ENCODE measurements at places on chromosomes 16 and 17.

DNA sequence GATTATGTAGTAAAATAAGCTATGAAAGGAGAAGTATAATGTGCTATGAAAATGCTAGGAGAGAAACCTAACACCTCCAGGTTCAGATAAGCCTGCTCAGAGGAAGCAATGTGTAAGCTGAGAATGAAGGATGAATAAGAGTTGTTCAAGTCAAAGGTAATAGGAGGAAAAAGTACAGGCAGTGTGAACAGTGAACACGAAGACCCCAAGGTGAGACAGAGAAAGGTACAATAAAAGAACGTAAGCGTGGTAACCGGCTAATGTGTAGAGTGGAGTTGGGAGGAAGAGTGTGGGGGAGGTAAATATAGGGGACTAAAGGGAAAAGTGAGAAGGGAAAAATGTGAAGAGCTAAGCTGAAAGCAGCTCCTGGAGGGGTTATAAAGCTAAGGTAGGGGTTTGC lies 74.2 kb downstream of the TTC19 start:
- DNase-seq, result no peak

- DNase-seq, result no peak
These were observed 2.3 kb downstream of the ARL4D start for GRCh38 chr17:43400943-43401717.

DNA sequence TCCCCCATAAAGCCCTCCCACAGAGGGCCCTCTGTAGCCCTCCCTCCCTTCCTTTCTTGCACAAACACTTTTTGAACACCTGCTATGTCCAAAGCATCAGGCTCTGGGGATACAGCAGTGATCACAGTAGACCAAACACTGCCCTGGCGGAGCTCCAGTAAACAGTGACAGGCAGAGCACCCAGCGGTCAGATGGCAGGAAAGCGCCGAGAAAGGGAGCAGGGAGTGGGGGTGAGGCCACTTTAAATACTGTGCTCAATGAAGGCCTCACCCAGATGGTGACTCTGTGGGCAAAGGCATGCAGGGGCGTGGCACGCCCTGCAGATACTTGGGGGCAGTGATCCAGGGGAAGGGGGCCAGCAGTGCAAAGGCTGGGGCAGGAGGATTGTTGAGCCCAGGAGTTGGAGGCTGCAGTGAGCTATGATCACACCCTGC lies 7.6 kb downstream of the PRR29 start:
- no peak for DNase-seq

DNA sequence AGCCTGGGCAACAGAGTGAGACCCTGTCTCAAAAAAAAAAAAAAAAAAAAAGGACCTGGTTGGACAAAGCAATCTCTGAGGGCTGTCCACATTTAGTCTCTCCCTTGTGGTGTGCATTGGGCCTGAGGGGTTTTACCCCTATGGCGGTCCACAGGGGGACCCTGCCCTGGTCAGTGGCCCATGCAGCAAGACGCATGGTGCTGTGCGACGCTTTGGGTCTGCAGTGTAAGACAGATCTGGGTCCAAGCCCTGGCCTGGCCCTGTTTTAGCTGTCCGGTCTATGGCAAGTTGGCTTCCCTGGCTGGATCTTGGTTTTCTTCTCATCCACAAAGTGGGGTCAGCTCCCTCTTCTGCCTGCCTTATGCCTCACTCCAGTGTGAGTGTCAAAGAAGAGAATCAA lies 123.2 kb upstream of the NLRP1 start:
- DNase-seq, result no peak

GRCh38 chr16:27729516-27730304 lies 179.8 kb downstream of the KATNIP start:
- DNase-seq, result no peak

DNA sequence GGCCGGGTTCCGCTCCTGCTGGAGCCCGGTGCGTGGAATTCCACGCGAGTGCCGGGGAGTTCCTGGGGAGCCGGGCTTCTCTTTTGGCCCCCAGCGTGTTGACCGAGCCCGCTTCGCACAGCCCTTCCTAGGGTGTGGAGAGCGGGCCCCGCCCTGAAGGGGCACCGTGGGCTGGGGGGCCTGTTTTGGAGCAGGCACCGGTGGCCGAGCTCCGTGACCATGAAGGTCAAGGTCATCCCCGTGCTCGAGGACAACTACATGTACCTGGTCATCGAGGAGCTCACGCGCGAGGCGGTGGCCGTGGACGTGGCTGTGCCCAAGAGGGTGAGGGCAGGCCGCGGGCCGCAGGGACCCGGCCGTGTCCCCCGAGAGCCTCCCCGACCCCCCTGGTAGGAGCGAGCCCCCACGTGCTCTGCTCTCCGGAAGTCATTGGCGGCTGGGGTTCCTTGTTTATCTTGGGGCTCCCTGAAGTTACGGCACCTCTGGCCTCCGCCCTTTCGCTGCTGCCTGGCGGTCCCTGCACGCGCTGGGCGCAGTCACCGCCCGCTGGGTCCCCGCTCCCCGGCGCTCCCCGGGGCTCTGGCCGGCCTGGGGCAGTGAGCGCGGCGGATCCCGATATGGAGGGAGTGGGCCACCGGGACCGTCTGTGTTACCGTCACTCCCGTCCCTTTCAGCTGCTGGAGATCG lies 528 bp downstream of the HAGHL start:
- no peak for DNase-seq

DNA sequence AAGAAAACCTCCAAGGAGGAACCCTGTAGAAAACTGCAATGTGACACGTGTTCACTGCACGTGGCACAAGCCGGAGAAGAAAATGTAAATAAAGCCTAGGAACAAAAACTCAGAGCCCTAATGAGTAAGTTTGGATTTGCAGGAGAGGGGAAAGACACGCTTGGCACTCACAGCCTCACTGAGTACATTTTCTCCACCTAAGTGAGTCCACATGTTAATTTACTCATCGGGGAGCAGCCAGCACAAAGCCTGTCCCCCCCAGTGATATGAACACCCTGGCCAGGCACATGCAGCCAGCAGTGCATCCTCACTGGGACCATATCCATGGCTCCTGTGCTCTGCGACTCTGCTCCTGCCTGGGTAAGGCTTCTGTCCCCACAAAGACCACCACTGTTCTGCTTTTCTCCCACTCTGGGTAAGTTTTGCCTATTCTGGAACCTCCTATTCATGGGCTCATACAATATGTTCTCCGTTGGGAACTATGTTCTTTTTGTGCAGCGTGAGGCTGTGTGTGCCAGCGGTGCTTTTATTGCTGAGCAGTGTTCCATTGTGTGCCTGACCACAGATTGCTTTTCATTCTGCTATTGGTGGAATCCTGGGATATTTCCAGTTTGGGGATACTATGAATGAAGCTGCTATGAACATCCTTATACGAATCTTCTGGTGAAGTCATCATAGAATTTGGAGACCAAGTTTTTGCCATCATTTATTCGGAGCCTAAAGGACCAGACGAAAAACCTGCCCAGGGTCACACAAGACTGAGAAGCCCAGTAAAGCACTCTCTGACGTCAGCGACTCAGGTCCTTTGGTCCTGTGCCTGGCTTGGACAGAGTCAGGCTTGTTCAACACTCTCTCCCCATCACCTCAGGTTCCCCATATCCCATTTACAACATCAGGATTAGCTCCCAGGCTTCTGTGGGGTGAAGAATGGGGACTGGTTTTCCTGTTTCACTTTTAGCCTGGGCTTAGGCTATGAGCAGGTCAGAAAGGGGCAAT lies 53.3 kb downstream of the RNF112 start:
- DNase-seq, result no peak

- DNase-seq, result no peak
These were observed 12.4 kb upstream of the MPHOSPH6 start for GRCh38 chr16:82182266-82183003.

- no peak for DNase-seq
These were observed 278 bp downstream of the RAB11FIP3 start for GRCh38 chr16:425740-426114.

GRCh38 chr17:40017422-40018080 lies 2.3 kb downstream of the CSF3 start:
- no peak for DNase-seq

DNA sequence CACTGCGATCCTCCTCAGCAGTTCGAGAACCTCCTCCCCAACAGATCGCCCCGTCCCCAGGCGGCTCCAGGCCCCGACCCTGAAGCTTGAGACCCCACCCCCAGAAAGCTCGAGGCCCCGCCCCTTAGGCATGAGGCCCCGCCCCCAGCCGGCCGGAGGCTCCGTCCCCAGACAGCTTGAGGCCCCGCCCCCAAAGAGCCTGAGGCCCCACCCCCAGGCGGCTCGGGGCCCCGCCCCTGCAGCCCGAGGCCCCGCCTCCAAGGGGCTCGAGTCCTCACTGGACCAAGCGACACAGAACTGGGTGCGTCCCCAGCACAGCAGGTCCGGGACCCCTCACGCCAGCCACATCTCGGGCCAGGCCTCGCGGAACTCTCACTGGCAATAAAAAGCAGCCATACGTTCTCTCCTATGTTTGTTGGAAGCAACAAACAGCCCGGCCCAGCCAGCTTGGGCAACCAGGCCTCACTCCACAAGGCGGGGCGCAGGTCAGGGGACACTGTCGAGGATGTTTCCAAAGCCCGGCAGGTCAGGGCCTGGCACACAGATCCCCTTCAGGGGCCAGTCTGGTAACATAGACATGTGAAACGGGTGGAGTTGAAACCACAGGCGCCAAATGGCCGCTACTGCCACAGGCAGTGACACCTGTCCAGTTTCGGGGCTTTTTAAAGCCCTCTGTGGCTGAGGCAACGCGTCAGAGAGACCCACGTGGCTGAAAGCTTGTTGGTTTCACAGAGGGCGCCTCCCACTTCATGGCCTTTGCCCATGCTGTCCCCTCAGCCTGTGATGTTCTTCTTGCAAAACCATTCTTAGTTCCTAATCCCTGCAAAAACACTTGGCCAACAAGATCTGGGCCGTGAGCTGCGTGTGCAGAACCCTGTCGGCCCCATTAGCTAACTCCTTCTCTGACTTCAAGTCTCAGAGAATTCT lies 224.2 kb downstream of the PARN start:
- DNase-seq, result no peak

GRCh38 chr16:86010680-86011141 lies 111.7 kb downstream of the IRF8 start:
- DNase-seq, result no peak

GRCh38 chr17:69250641-69251040 lies 22.0 kb upstream of the ABCA10 start:
- DNase-seq, result no peak

DNA sequence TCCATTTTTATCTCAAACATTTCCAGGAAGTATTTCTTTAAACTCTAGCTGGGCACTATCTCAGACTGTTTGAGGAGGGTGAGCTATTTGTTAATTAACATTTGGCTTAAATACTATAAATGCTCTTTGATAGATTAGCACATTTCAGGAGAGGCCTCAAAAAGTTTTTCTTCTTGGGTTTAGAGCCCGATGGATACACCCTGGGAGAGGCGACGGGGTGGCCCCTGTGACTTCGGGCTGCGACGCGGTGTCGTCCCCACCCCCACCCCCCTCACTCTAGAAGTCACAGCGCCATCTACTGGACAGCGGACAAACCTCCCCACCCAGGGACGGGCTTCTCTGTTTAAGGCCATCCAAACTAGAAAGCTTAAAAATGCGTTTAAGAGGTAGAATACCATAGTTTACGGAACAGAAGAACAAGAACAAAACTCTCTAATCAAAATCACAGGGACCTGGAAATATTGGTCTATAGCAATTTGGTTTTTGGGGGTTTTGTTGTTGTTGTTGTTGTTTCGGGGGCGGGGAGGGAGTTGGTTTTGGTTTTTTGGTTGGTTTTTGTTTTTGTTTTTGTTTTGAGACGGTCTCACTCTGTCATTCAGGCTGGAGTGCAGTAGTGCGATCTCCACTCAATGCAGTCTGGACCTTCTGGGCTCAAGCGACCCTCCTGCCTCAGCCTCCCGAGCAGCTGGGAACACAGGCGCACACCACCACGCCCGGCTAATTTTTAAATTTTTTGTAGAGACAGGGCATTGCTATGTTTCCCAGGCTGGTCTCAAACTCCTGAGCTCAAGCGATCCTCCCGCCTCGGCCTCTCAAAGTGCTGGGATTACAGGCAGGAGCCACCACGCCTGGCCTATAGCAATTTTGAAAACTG lies 254.4 kb downstream of the C16orf95 start:
- DNase-seq, result peak; percentile 18

DNA sequence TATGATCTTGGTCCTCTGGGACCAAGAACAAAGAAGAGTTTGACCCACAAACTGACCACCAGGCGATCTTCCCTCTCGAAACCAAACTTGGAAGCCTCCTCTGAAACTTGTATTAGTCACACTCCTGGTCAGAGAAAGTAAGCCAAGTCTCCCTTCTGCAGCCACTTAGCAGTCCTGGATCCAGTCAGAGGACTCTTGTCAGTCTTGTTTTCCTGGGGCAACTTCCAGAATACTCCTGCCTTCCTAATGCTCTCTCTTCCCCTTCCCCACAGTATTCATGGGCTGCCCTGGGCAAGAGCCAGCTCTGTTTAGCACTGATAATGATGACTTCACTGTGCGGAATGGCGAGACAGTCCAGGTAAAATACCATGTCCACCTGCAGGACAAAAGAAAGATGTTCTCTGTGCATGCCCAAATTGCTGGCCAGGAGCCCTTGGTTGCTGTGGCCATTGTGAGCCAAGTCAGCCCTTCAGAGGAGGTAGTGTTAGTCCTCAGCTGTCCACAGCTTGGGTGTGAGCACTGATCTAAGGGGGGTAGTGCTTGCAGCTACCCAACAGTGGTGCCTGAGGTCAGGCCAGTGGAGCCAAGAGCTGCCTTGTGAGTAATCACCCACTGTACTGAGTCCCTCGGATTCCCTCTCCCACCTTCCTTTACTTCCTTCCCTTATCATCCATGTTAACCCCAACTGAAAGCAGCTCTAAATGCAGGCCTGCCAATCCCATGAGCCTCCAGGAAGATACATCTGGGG lies 31.2 kb downstream of the CDH3 start:
- no peak for DNase-seq

Measured in C1 segment of cervical spinal cord (tissue), 14 donors.